Astrocyte (in vitro differentiated cells and primary cell): ENCODE measurements at places on chromosomes 6 and 20.

DNA sequence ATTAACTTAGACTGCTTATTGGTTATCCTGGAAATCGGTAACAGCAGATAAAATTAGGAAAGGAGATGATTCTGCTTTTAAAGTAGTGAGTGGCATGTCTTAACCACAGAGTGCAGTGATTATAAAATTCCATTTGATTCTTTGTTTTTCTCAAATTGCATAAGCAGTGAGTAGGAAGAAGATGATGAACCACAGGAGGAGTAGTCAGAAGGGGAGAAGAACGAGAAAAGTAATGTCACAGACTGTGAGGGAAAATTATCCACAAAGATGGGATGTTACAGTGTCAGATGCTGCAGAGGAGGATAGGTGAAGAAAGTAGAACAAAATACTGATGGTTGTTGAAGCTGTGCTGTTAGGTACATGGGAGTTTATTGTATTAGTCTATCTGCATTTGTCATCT lies 63.0 kb downstream of the ITCH start:
- DNase-seq = no peak

- DNase-seq = no peak
Measured at GRCh38 chr6:76584121-76584520, 511.7 kb upstream of the IMPG1 start.

GRCh38 chr20:6104493-6105188 lies 18.2 kb downstream of the FERMT1 start:
- peak; percentile 44 for DNase-seq

- no peak for DNase-seq
Measured at GRCh38 chr6:31906122-31906521, 4.2 kb upstream of the ZBTB12 start.

DNA sequence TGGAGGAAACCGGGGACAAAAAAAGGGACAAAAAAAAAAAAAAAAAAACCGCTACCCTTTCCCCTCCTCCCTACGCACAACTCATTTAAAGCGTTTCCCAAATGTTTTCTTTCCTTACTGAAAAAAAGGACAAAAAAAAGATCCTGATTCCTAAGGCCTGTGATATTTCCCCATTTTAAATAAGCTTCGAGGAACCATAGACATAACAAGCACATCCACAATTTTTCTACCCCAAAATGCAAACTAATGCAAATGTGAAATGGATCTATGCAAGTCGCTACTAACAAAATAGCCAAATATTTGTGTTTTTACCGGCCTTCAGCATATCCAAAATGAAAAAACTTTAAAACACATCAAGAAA lies 1.4 kb upstream of the ZNF217 start:
- no peak for DNase-seq

DNA sequence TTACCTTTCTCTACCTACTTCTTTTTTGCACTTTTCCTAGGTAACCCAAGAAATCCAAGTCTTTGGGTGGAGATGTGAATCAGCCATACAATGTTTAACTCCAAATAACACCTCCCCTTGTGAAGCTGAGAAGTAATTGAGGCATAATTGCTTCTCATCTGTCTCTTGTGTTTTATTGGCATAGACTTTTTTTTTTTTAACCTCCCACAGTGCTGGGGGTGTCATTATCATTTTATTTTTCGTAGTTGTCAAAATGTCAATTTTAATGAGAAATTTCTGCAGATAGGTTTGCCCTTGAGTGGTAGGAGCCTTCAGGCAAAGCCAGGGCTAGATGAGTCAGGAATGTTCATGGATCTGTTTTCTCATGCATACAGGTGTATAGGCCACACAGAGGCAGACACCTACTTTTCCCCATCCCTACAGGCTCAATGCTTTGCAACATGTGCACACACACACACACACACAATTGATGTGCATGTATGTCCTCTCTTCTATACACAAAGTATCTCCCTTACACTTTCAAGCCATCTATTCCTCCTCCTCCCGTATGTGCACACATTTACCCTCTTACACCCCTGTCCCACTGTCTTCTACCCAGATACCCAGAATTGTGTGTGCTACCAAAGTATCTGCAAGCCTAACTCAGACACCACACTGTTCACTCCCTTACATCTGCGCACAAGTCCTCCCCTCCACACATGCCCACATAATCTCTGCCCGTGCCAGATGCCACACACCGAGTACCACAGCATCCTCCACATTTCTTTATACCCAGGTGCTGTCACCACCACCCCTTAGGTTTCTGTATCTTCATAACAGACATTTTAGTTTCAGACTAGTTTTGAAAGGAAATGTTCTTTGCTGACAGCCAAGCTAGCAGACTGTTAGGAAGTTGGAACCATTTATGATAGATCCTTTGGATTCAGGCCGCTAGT lies 22.0 kb downstream of the RALY start:
- no peak for DNase-seq

GRCh38 chr6:44072959-44073611 lies 54.2 kb downstream of the MRPL14 start:
- DNase-seq = peak; percentile 57

GRCh38 chr6:47335466-47335865 lies 25.8 kb upstream of the TNFRSF21 start:
- no peak for DNase-seq

- no peak for DNase-seq
Measured at GRCh38 chr6:157091856-157092460, 231.4 kb downstream of the TMEM242 start.

DNA sequence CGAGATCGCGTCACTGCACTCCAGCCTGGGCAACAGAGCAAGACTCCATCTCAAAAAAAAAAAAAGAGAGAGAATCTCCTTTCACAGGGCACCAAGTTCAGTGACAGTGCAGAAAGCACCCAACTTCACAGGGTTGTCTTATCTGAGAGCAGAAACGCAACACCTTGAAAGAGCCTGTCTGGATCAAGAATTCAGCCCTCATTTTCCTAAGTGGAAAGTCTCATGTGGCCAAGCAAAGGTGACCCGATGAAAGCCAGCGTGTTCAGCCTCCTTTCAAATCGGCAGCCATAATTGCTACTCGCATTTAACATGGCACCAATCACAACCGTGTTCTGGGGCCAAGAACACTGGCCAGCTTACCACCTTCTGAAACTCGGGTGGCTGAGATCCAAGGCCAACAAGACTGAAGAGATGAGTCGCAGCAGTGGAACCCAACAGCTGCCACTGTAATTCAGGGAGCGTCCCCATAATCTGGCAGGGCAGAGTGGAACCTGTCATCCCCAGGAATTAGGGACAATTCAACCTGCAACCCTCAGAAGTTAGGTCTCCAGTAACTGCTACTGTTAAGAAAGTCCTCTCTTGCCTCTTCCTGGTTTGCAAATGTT lies 536.7 kb upstream of the JARID2 start:
- DNase-seq = peak; percentile 35

DNA sequence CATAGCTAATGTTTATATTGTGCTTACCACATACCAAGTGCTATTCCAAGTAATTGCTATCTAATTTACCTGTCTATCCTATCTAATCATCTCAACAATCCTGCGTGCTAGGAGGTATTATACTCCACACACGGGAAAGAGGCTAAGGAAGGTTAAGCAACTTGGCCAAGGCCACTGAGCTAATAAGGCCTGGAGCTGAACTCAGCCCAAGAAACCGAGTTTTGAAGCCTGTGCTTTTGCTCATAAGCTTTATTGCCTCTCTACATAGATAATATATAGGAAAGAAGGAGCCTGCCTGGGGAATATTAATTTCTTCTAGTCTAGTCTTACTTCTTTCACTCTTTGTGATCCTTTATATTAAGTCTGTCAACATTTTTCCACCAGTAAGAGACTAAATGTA lies 67.8 kb upstream of the ADGRF4 start:
- DNase-seq = no peak

DNA sequence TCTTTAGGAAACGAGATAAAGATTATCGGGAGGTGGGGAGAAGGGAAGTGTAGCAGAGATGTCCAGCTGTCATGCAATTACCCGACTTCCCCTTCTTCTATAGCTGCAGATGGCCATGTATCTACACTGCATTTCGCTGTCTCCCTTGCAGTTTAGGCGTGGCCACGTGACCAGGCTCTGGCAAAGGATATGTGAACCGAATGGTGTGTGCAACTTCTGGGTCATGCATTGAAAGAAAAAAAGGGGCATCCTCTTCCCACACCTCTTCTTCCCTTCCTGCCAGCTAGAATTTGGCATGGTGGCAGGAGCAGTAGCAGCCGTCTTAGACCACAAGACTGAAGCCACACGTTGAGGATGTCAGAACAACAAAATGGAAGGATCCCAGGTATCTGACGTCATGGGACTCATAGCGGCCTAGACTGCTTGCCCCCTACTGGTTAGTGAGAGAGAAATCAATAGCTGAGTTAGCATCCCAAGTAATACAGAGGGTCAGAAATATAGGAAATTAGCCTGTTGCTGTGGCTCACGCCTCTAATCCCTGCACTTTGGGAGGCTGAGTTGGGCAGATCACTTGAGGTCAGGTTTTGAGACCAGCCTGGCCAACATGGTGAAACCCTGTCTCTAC lies 32.8 kb downstream of the TCF15 start:
- DNase-seq = no peak

GRCh38 chr20:49578436-49578835 lies 10.5 kb upstream of the PTGIS start:
- DNase-seq = no peak

- no peak for DNase-seq
Measured at GRCh38 chr6:79239536-79240168, 5.2 kb upstream of the HMGN3 start.

GRCh38 chr6:75109765-75110164 lies 96.1 kb downstream of the COL12A1 start:
- no peak for DNase-seq

GRCh38 chr6:39925191-39925930 lies 8.9 kb downstream of the MOCS1 start:
- DNase-seq = no peak

DNA sequence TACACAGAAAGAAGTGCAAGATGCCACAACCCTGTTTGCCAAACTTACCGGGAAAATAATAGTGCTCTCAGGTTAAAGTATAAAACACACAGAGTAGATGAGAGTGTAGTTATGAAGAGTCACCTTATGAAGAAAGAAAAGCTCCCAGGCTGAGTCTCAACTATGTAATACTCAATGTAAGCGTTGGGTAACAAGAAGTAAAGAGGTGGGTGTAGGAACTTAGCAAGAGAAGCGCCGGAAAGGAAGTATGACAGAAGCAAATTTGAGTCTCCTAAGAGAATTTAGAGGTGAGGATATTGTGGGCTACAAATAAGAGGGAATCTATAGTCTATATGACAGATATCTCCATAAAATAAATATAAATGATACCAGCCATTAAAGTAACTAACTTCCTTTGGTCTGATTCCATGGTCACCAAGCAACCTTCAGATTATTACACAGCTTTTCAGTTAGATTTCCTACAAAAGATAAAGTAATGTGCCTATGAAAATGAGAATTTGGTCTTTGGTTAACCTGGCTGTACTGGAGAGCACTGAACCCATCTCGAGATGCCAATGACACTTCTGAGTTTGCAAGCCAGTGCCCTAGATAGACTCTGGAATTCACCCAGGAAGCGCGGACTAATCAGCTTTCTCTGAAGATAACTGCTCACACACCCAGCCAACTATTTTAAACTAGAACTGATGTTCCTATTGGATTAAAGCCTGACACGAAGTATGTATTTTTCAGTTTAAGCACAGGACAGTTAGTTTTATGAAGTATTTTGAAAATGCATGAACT lies 1.8 kb downstream of the TUBE1 start:
- DNase-seq = no peak

- DNase-seq = no peak
Measured at GRCh38 chr6:52537001-52537753, 39.7 kb downstream of the TRAM2 start.

- DNase-seq = no peak
Measured at GRCh38 chr6:136129365-136129764, 120.7 kb downstream of the MTFR2 start.

GRCh38 chr6:106974336-106974998 lies at the start of gene CD24:
TSS of gene CD24 (minus strand) at chr6:106974729. CDS start at chr6:106974646, 83 bp downstream.
- DNase-seq = peak; percentile 13

DNA sequence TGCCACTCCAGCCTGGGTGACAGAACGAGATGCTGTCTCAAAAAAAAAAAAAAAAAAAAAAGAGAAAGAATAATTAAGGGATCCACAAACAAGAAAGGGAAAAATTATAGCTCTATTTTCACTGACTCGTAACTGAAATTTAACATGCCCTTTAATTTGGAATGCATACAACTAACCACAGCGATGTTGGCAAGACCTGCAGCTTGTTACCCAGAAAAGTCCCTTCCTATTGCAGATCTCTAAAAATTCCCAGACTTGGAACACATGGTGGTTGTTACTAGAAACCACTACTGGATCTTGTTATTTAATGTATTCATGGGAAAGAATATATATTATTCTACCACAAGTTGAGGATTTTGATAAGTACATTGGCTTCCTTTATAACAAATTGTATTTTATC lies 27.8 kb upstream of the SMIM28 start:
- DNase-seq = peak; percentile 41

DNA sequence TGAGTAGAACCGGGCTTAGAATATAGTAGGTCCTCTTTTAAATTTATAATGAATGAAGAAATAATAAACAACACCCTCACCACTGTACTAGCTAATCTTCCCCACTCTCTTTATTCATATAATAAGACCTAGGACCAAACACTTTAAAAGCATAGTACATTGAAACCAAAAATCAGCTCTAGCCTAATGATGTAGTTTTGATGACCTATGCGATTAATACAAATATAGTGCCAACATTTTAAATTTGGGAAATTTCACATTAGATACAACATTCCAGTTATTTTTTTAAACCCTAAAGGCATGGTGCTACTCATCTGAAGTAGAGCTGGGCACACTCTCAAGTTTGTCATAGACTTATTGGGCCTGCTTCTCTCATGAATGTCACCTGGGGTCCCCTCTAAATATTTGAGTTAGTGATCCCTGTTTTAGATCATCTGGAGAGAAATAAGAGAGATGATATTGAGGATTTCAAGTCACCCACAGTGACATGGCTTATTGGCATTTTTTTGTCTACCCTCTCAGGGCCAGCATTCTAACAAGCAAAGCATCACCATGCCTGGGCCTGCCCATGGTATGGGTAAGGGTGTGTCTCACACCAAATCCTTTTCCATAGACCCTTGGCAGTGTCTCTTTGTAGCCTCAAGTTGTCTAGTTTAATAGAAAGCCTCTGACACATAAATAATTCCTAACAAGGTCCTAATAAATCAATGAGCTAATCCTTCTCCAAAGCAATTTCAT lies 319.8 kb downstream of the HIVEP2 start:
- no peak for DNase-seq

GRCh38 chr20:37808233-37809070 lies 94.5 kb upstream of the VSTM2L start:
- no peak for DNase-seq

- peak; percentile 88 for DNase-seq
Measured at GRCh38 chr6:108961985-108962384, 113.8 kb downstream of the ARMC2 start.

GRCh38 chr6:108673153-108673552 lies 112.4 kb downstream of the FOXO3 start:
- DNase-seq = no peak

GRCh38 chr20:63897978-63898561 lies 3.1 kb downstream of the DNAJC5 start:
- DNase-seq = no peak

DNA sequence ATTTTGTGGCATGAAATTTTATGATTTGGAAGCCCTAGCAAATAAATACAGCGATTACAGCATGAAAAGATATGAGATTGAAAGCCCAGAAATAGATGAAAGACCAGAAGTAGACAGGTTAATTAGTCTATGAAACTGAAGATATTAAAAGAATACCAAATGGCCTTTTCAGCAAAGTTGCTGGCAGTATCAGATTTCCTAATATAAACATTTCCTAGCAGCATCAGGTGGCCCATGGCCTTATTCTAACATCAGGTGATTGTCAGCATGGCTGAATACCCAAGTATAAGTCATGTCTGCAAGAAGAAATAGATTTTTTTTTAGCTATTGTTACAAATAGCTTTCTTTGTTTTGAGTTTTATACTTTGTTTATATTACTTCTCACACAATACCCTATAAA lies 93.2 kb downstream of the CLVS2 start:
- no peak for DNase-seq
